ENCODE measurements at places on chromosomes 13 and 19.

- no peak for DNase-seq
Measured at GRCh38 chr13:72316716-72317115, 410.7 kb downstream of the MZT1 start.

GRCh38 chr19:1465191-1466016 is 13.6 kb downstream of the C19orf25 start:
- no peak for DNase-seq

DNA sequence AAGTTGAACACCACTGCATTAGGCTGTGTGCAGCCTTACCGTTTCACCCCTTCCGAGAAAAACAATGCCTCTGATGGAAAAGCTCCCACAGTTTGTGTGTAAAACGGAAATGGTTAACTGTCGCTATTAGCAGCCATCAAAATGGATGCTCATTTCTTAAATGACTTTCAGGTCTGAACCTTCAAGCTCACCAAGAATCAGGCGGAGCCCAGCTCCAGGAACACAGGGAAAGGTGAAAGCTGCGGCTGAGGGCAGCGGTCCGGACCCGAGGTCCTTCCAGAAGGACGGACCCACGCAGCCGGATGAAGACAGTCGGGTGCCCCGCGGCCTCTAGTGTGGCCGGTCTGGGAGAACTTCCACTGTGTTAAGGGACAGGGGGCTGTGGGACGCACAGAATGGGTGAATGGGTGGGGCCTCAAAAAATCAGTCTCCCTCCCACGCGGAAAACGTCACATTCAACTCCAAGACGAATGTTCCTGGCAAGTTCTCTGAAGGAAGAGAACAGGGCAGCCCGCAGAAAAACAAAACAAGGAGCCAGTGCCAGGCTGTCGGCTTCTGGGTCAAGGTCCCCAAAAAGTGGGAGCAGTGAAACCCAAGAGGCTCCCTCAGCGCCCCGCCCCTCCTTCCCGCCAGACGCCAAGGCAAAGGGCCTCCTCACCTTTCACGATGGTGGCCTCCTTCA is 4.9 kb downstream of the IRS2 start:
- peak; percentile 89 for DNase-seq

DNA sequence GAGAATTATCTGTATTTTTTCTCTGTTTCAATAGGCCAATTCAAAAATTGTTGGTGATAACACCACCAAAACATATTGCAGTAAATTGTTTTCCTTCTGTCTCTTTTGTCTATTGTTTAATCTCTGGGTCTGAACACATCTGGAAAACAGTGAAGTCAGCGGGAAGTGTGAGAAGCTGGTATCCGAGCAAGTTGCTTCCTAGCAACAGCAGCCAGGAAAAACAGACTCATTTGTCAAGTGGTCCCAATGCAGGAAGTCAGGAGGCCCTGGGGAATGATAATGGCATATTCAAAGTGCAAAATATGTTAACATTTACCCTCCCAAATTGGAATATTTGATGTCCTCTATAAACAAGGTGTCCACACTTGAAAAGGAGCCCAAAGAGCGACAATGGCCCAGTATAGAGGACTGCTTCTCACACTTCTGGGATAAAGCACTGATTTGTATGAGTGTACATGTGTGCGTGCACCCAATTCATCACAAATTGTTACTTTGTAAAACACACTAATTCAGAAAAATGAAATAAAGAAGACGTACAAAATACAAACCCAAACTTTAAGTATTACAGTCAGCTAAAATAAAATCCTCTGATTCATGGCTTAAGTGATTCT is 515.0 kb downstream of the TBC1D4 start:
- DNase-seq: no peak

DNA sequence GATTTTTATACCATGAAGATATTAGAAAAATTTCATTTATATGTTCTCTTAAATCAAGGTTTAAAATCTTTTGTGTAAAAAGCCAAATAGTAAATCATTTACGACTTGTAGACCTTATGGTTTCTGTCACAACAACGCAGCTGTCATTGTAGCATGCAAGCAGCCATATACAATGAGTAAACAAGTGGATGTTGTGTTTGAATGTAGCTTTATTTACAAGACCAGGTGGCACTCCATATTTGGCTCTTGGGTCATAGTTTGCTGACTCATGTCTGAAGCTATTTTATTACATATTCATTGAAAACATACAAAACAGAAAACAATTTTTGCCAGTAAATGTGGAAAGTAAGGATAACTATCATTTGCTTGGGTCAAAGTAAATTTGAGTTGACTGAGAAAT is 930.8 kb downstream of the SLITRK5 start:
- no peak for DNase-seq

GRCh38 chr19:31073485-31074198 is 275.6 kb downstream of the TSHZ3 start:
- no peak for DNase-seq

DNA sequence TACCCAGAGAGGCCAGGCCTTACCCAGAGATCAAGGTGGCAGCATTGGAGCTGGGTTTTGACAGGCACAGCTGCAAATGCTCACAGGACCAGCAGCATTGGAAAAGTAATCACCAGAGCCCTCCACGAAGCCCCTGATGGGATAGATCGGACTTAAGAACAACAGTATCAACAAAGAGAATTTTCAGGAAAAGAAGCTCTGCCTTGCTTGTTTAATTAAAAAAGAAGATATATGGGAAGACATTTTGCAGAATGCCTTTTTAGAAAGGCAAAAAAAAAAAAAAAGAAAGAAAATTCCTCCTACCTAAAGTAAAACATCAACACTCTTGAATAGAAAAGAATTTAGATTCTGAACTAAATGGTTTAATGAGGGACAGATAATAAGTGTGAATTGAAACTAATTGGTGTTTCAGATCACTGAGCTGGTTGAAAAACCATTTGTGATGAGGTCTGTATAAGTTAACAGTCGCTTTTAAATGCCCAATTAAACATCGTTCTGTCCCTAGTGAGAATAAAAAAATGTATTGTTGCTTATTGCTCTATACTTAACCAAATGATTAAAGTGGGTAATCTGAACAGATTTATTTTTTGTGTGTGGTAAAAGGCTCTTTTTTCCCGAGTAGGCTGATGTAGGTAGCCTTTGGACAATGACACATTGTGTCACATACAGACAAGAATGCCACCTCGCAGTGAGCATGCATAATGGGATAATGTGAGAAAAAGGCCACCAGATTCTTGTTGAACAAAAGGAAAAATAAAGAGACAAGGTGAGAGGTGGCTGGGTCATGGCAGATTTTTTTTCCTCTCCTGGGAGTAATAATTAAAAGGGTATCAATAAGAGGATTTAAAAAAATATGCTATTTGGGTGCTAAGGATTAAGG is 93.0 kb upstream of the ARGLU1 start:
- DNase-seq: no peak

DNA sequence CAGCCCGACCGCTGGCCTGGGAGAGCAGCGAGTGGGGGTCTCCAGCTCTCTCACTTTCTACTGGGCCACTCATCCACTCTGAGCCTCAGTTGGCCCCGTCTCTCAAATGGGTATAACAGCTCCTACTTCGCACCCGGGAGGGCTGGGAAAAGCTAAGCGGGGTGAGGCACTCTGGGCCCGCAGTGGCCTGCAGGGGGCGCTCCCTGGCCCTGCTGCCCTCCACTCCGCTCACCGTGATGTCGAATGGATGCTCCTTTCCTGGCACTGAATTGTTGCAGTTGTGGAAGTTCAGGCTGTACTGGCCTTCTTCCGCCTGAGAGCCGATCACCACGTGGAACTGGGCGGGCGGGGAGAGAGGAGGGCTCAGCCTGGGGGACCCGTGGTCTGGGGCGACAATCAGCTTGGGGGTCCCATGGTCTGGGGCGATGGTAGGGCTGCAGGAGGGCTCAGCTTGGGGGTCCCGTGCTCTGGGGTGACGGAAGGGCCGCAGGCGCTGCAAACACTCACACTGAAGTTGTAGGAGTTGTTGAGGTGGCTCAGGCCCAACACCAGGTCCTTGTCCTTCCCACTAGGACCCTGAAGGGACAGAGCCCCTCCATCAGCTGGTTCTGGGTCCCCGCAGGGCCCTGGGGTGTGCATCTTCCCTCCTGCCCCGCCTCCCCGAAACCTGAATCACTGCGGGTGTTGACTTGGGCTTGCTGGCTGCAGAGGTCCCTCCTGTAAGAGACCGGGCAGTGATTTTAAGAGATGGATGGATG is 3.9 kb downstream of the GPR108 start:
- DNase-seq: no peak
